ENCODE measurements at places on chromosomes 4 and X.

GRCh38 chr4:4803216-4803911 lies 56.1 kb upstream of the MSX1 start:
- DNase-seq: no peak

GRCh38 chrX:2627272-2627867 lies 63.7 kb upstream of the CD99 start:
- DNase-seq: peak; percentile 56

- no peak for DNase-seq
These were observed 243.8 kb upstream of the JADE1 start for GRCh38 chr4:128565565-128566186.

DNA sequence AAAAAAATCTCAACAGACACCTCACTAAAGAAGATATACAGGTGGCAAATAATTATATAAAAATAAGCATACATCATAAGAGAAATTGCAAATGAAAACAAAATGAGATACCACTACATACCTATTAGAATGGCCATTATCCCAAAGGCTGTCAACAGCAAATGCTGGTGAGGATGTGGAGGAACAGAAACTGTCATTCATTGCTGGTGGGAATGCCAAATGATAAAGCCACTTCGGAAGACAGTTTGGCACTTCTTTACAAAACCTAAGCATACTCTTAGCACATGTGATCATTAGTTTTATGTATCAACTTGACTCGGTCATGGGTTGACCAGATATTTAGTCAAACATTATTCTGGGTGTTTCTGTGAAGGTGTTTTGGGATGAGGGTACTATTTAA lies 13.5 kb upstream of the MANBA start:
- DNase-seq: no peak

GRCh38 chr4:109079201-109079600 lies 223.3 kb downstream of the COL25A1 start:
- DNase-seq: no peak

GRCh38 chrX:44484607-44485146 lies 58.0 kb downstream of the FUNDC1 start:
- no peak for DNase-seq

GRCh38 chr4:112214390-112215264 lies 17.0 kb upstream of the AP1AR start:
- peak; percentile 36 for DNase-seq

All from CD4-positive, alpha-beta T cell treated with Interleukin-12 subunit alpha and Interleukin-12 subunit beta, for 1 hour (primary cell).